ENCODE measurements at places on chromosomes 7 and 10.

GRCh38 chr7:127392566-127393367 is at the start of gene ZNF800:
Gene ZNF800 (minus strand): TSS chr7:127392708. CDS start chr7:127391557, 1,151 bp downstream.
- peak; percentile 81 for DNase-seq

DNA sequence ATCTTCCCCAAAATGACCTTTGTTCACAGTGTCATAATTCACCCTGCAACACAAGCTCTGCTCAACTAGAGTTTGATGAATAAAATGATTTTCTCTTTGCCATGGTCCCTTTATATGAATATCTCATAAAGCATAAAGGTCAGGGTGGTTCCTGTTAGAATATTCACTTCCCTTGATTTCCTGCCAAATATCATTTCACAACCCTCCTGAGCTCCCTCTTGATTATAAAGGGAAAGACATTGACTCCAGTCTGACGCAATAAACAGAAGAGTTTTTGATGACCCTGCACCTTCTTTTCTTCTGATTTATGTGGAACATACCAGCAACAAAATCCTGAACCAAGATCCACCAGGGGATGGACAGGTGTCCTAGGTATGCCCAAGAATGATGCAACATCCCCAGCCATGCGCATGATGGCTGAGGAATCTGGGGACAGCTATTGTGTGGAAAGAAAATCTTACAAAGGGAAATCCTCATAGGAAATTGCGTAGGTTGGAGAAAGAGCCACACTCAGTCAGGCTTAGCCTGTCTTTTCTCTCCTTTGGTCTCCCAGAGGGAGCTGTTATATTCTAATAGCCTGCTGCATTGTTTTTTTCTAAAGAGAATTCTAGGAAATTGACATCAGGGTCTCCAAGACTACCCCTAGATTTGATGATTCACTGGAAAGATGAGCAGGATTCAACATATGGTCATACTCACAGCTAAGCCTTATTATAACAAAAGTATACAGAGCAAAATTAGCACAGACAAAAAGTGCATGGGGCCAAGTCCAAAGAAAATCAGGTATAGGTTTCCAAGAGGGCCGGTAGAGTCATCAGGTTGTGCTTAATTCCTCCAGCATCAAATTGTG is 18.8 kb downstream of the IFIT3 start:
- DNase-seq = no peak

GRCh38 chr7:46939558-46939957 is 642.4 kb downstream of the TNS3 start:
- DNase-seq = no peak

DNA sequence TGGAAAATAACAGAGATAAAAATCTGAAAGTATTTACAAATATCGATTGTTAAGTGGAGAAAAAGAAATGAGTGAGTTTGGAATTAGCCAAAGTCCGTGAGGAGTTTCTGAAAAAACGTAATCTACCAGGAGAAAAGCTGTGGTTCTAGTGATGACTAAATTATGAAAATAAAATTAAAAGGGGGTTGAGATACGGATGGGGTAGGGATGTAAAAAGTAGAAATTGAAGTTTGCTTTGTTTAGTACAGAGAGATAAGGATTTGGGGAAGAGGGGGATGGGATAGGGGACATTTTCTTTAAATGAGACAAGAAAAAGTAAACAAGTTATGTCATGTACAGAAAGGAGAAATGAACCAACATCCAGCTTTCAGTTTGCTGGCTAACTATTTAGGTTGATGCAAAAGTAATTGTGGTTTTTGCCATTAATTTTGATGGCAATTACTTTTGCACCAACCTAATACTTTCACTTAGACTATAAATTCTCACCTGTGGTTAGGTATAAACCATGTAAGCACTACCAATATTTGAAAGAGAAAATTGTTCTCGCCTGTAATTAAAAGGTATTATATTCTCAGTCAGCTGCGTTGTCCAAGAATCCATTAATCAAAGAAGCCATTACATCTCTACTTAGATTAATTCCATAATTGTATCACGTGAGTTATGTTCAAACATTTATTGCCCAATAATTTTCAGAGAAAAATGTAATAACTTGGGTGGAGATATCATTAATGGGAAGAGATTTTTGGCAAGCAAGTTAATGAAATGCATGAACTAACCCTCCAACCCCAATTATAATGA is 143.0 kb upstream of the NRP1 start:
- no peak for DNase-seq

DNA sequence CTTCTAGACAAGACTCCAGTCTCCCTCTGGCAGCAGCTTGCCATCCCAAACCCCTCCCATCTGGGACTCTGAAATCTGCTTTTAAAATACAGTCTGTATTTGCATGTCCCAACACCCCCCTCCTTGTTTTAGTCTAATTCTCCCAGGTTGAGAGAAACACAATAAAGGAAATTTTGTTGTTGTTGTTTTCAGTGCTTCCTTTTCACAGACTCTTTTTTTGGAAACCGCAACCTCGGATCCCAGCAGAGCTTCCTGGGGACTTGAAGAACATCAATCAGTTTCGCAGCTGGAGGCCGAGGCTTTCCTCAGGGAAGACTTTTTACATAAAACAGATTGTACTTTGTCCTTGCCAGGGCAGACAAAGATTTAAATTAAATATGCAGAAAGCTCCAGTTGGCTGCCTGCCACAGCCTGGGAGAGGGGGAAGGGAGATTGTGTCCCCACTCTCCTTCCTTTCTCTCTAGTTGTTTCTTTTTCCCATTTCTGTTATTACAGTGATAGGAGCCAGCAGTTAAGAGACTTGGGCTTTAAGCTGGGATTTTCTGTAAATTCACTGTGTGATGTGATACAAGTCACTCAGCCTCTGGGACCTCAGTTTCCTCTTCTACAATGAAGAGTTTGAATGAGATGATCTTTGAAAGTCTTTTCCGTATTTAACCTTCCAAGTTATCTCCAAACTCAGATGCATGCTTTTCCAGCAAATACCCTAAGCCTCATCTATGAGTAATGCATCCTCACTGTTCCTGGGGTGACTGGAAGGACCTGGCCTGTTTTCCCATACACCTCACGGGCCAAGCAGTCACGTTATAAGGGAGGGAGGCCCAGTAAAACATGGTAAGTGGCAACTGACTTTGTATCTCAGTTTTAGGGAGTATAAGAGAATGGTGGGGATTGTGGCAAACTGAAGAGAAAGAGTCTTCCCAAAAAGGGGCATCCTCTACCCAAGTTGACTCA is 192.3 kb downstream of the REEP3 start:
- DNase-seq = no peak

- peak; percentile 2 for DNase-seq
These were observed 33.7 kb downstream of the SCRN1 start for GRCh38 chr7:29955799-29956486.

All from stimulated activated CD8-positive, alpha-beta memory T cell treated with anti-CD3 and anti-CD28 coated beads, Interleukin-4, amount 100 ng/mL, for 24 hours (primary cell).